ENCODE measurements at places on chromosomes 6 and 20. TPM values are rescaled to one million over a fixed set of nuclear protein-coding genes. Genes with fewer than 3 reads are reported as not detected.

The EYS gene
- 0.76 TPM for polyA plus RNA-seq

The LPA gene
- 0.06 TPM for polyA plus RNA-seq

The TMEM244 gene
- not detected for polyA plus RNA-seq

The SLC22A16 gene
- 0.25 TPM for polyA plus RNA-seq

The BCLAF1 gene
- polyA plus RNA-seq: 121 TPM

The C20orf144 gene
- polyA plus RNA-seq: 0.34 TPM

The FOXA2 gene
- 8.2 TPM for polyA plus RNA-seq

The SLC44A4 gene
- polyA plus RNA-seq: 157 TPM

The SOD2 gene
- 126 TPM for polyA plus RNA-seq

The WFDC8 gene
- polyA plus RNA-seq: not detected

The PRL gene
- 0.78 TPM for polyA plus RNA-seq

DNA sequence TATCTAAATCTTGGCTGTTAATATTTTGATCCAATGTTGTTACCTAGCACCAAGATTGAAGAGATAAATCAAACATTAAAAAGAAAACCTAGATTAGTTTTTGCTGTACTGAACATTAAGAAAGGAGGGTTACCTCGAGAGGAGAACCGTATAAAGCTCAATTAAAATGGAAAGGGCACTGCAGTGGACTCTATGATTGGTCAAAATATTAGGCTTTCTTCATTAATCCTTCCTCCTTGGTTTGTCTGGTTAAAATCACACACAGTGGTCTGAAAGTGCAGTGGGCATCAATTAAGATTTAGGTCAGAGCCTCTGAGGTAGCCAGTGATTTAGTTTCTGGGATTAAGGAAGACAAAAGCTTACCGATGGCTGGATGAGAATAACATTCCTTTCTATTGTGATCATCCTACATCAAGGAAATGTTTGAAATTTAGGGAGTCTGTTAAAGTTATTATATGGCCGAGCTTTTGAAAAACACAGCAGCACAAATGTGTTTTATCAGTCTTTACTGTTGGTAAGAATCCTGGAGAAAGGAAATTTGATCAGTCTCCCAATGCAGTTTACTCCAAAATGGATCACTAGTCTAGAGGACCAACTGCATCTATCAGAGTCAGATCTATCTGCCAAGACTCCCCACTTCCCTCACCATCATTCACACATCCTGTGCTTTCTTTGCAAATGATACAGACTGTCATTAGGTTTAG lies 134.6 kb upstream of the NEDD9 start:
- no peak for DNase-seq
- no peak overlapping the region for H3K4me3 ChIP-seq
- H3K4me1 ChIP-seq: peaks cover 15% of the 10 kb centered on the region
- H3K36me3 ChIP-seq: no peaks in the 10 kb centered on the region
- peak overlapping the region; percentile 69 for H3K27ac ChIP-seq

- H3K27ac ChIP-seq: no peak overlapping the region
- no peak overlapping the region for H3K4me3 ChIP-seq
- no peak for DNase-seq
- no peaks in the 10 kb centered on the region for H3K36me3 ChIP-seq
- H3K27me3 ChIP-seq: no peaks in the 10 kb centered on the region
- no peaks in the 10 kb centered on the region for H3K4me1 ChIP-seq
Measured at GRCh38 chr6:152909241-152909640, 73.6 kb downstream of the FBXO5 start.

GRCh38 chr6:70124882-70125545 lies 177.9 kb downstream of the COL9A1 start:
- H3K27me3 ChIP-seq: no peaks in the 10 kb centered on the region
- H3K4me3 ChIP-seq: no peak overlapping the region

DNA sequence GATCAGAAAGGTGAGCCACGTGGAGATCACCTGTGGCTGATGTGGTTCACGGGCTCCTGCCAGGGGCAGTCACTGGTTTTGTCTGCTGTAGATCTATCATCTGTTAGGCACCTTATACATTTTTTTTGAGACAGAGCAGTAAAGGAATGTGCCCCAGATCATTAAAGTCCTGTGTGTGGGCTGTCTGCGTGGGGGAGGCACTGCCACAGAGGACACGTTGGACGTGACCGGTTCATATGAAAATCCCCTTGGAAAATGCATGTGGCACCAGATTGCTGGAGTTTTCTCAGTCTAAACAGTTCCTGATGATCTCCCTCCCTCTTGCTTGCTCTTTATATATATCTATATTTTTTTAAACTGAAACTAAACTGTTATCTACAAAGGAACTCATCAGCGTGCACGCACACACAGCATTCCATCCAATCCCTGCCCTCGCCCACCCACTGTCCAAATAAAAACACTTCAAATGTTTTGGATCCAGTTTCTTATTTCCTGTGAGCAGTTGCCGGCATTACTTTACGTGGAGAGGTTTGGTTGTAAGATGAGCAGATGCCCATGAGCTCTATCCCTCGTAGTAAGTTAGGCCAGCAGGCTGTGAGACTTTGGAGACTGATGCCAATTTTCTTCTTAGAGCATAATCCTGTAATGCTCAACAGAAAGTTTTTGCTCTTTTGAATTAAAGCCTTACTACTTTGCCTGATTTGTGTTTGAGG lies 161.6 kb upstream of the EXOC2 start:
- no peak for DNase-seq
- no peaks in the 10 kb centered on the region for H3K36me3 ChIP-seq
- no peak overlapping the region for H3K4me3 ChIP-seq
- no peaks in the 10 kb centered on the region for H3K4me1 ChIP-seq
- H3K27me3 ChIP-seq: peaks cover 5% of the 10 kb centered on the region

GRCh38 chr6:42229506-42230119 lies 12.0 kb upstream of the MRPS10 start:
- no peaks in the 10 kb centered on the region for H3K27me3 ChIP-seq
- peaks cover 23% of the 10 kb centered on the region for H3K4me1 ChIP-seq
- no peak for DNase-seq
- H3K36me3 ChIP-seq: peaks cover 2% of the 10 kb centered on the region

DNA sequence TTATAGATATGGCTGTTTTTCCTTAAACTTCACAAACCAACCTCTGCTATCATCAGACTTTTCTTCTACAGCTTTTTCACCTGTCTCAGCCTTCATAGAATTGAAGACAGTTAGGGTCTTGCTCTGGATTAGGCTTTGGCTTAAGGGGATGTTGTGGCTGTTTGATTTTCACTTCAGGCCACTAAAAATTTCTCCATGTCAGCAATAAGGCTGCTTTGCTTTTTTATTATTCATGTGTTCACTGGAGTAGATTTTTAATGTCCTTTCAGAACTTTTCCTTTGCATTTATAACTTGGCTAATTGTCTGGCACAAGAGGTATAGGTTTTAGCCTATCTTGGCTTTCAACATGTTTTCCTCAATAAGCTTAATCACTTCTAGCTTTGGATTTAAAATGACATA lies 392.6 kb downstream of the RFPL4B start:
- H3K4me3 ChIP-seq: no peak overlapping the region
- H3K36me3 ChIP-seq: no peaks in the 10 kb centered on the region
- no peak for DNase-seq
- H3K27me3 ChIP-seq: no peaks in the 10 kb centered on the region

GRCh38 chr6:147177286-147177685 lies 26.9 kb upstream of the STXBP5 start:
- no peaks in the 10 kb centered on the region for H3K27me3 ChIP-seq
- no peaks in the 10 kb centered on the region for H3K4me1 ChIP-seq
- H3K4me3 ChIP-seq: no peak overlapping the region
- H3K36me3 ChIP-seq: no peaks in the 10 kb centered on the region

GRCh38 chr20:58897488-58897887 lies 45.0 kb downstream of the GNAS start:
- H3K27me3 ChIP-seq: no peaks in the 10 kb centered on the region
- no peak overlapping the region for H3K4me3 ChIP-seq
- H3K27ac ChIP-seq: no peak overlapping the region
- peaks cover 36% of the 10 kb centered on the region for H3K36me3 ChIP-seq
- DNase-seq: no peak
- peaks cover 16% of the 10 kb centered on the region for H3K4me1 ChIP-seq

DNA sequence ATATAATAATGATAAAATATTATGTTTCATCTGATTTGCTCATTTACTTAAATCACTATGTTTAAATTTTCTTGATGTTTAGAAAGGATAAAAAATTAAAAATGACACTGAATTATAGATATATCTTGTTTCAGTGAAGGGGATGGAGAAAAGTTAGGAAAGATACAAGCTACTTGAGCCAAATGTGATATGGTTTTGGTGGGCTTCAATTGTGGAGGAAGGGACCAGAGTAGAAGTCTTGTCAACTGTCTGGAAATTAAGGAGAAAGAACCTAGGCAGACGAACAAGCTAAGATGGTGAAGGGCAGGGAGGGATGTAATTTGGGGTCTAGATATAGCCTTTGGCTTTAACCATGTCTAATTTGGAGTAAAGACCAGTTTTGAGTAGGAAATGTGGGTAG lies 186.4 kb upstream of the MMS22L start:
- no peak overlapping the region for H3K27ac ChIP-seq
- DNase-seq: no peak

- peaks cover 4% of the 10 kb centered on the region for H3K27me3 ChIP-seq
- no peaks in the 10 kb centered on the region for H3K36me3 ChIP-seq
- no peak overlapping the region for H3K27ac ChIP-seq
- H3K4me3 ChIP-seq: peak overlapping the region; percentile 53
Measured at GRCh38 chr20:57710841-57711240, 1.0 kb upstream of the PMEPA1 start.

- peaks cover 2% of the 10 kb centered on the region for H3K4me1 ChIP-seq
- H3K27ac ChIP-seq: no peak overlapping the region
- no peaks in the 10 kb centered on the region for H3K27me3 ChIP-seq
- DNase-seq: no peak
- H3K36me3 ChIP-seq: no peaks in the 10 kb centered on the region
Measured at GRCh38 chr20:57667388-57667787, 42.4 kb downstream of the PMEPA1 start.
